ENCODE measurements at places on chromosomes 7 and 10. TPM values are rescaled to one million over a fixed set of nuclear protein-coding genes. Genes with fewer than 3 reads are reported as not detected.

GRCh38 chr10:72248468-72249151, 25.1 kb upstream of the DDIT4 start:
- DNase-seq, result no peak

ZNF804B gene
- polyA plus RNA-seq, result 0.13 TPM

ERVW-1 gene
- 0.44 TPM for polyA plus RNA-seq

GRCh38 chr10:97919012-97919411, 69.4 kb downstream of the GOLGA7B start:
- no peak for DNase-seq

MRPS17 gene
- 18.0 TPM for polyA plus RNA-seq

DNA sequence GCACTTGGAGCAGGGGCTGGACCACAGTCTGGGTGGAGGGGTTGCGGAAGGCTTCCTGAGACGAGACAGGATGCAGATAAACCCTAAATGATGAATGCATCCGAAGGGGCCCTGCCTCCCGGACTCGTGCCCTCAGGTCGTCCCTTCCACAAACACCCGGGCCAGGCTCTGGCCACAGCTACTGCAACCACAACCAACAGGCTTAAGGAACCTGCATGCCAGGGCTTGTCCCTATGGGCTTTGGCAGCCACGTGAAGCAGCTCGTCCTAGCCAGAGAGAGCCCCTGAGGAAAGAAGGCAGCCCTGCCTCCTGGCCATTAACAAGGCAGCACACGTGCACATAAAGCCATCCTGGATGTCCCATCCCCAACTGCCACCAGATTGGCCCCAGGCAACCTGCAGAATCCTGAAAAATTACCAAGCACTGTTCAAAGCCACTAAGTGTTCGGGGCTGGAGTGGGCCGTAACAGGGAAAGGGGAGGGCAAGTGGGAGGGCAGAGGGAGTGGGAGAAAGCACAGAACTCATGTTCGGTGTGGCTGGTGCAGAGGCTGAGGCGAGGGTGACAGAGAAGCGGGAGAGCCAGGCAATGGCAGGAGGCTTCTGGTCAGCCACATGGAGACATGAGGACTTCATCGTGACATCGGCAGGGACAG, 62.7 kb downstream of the MAD1L1 start:
- no peak for DNase-seq

FAM200A gene
- 16.4 TPM for polyA plus RNA-seq

DNA sequence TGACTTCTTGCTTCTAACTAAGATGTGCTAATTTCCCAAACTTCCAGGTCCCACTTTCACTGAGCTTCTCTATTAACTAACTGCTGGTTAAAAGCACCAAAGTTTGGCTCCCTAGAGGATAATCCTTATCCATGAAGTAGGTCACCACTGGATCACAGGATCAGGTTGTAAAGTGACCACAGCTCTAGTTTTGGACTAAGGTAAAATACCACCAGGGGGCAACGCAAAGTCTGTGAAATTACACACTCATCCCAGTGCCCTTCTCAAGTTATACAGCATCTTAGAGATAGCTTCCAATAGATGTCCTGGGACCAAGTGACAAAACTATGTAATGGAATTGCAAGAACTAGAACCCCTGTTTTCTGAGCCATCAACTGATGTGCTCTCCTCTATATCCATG, 116.4 kb upstream of the ASAH2 start:
- no peak for DNase-seq

FAM241B gene
- 9.6 TPM for polyA plus RNA-seq

SPDYE5 gene
- polyA plus RNA-seq, result 1.8 TPM

GRCh38 chr10:77357185-77357584, 280.4 kb downstream of the KCNMA1 start:
- DNase-seq, result no peak

GRCh38 chr7:159323359-159323758, 178.7 kb upstream of the VIPR2 start:
- no peak for DNase-seq

LRGUK gene
- 1.9 TPM for polyA plus RNA-seq

MICU1 gene
- polyA plus RNA-seq, result 75.0 TPM

GRCh38 chr10:63255316-63255715, 122.2 kb downstream of the NRBF2 start:
- no peak for DNase-seq

PLA2G12B gene
- polyA plus RNA-seq, result 0.46 TPM

DMBT1 gene
- polyA plus RNA-seq, result 0.05 TPM

KRIT1 gene
- 41.9 TPM for polyA plus RNA-seq

TMEM270 gene
- polyA plus RNA-seq, result not detected

DNA sequence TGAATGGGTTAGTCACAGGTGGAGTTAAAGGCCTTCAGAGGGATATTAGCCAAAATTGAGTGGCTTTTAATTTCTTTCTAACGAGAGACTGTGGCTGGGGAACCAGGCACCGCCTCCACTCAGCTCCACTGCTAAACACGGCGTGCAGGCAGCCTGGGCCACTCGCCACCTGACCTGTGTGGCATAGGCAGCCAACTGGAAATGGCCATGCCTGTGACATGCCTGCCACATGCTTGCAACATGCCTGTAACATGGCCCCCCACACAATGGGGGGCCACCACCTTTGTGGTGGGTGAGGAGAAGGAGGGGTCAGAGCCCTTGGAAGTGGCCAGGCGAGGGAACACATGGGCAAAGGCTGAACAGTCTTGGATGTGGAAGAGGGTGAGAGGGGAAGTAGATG, 60.1 kb upstream of the PAX2 start:
- DNase-seq, result no peak

GRCh38 chr10:128540781-128541761, 414.8 kb upstream of the MKI67 start:
- no peak for DNase-seq

- no peak for DNase-seq
These were observed 162.7 kb downstream of the AVL9 start for GRCh38 chr7:32658034-32658433.

Measured in left renal pelvis (tissue), 4 donors.